ENCODE measurements at places on chromosomes 5 and 9.

GRCh38 chr5:178839319-178839704 is 20.4 kb upstream of the ZNF354B start:
- peak; percentile 1 for DNase-seq

GRCh38 chr5:68418680-68419079 is 203.1 kb downstream of the PIK3R1 start:
- DNase-seq, result no peak

- DNase-seq, result peak; percentile 80
Measured at GRCh38 chr5:109911731-109912130, 222.0 kb downstream of the MAN2A1 start.

DNA sequence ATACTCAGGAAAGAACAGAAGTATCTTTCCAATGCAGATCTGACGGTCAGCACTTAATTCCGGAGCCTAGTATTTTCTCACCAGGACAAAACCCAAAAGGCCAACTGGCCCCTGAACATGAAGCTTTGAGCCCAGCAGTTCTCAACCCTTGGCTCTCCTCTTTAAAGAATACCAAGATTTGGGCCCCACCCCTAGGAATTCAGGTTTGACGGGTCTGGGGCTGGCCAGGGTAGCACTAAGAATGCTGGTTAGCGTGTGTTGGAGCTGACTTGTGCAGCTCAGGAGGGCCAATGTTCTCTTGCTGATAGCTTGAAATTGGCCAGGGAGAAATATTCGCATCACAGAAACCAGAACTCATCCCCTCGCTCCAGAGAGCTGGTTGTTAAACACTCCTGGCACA is 88.3 kb upstream of the PTCH1 start:
- DNase-seq, result no peak

DNA sequence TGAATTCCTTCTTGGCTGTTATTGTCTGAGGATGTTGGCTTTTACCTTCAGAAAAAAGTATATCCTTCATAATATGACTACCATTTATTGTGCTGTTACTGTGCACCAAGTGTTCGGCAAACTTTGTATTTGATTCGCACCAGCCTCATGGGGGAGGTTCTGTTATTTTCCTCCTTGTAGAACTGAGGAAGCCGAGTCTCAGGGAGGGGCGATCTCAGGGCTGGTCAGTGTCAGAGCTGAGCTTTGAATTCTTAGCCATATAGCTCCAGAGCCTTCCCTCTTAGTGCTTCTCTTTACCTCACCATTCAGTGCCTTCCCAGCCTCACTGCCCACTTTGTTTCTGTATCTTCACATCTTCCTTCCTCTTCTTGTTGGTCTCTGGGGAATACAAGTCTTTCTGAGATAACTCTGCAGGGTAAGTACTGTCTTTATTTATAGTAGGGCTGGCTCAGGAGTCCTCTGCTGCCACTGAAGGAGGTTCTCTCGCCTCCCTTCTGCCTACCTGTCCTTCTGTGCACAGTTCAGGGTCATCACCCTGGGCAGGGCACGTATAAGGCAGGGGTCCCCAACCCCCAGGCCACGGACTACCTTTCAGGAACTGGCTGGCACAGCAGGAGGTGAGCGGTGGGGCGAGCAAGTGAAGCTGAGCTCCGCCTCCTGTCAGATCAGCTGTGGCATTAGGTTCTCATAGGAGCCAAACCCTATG is 48.4 kb downstream of the GALNT10 start:
- no peak for DNase-seq

DNA sequence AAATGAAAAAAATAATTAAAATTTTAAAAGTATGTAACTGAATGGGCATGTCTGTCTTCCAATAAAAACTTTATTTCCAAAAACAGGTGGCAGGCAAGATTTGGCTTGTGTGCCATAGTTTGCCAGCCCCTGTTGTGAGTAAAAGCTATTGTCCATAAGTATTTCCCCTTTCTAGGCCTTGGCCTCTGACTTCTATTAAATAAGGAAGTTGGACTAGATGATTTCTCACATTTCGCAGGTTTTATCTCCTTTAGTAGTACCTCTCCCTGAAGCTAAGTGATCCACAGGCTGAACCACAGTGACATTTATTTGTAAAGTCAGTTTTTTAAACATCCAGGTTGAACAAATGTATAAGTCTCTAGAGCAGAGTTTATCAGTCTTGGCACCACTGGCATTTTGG is 41.3 kb downstream of the RECK start:
- no peak for DNase-seq

DNA sequence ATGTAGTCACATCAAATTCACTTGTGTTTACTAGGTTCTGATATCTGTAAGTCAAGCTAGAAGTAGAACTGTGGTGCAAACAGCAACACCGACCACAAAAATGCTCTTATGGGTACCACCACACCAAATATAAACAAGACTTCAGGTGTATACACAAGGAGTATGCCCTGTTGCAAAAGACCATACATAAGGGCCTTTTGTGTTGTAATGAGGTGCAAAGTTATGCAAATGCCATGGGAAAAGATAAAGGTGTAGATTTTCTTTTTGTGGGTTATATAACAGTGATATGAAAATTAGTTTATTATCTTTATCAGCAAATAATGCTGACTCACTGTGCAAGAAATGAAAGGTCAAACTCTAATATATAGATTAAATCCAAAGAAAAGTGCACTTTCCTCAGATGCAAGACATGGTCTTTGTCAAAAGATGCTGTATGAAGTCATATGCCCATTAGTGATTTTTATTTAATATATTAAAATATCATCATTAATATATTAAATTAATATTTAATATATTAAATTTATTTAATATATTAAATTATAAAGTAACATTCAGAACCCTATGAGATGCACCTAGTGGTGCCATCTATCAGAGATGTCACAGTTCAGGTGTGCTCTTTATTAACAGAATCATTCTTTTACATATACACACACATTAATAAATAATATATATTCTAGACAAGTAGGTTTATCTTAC is 26.7 kb upstream of the ALDH1A1 start:
- DNase-seq, result no peak

- no peak for DNase-seq
Measured at GRCh38 chr9:19497276-19497675, 88.5 kb downstream of the ACER2 start.

GRCh38 chr5:178280631-178281030 is 48.0 kb upstream of the PHYKPL start:
- DNase-seq, result no peak

- DNase-seq, result peak; percentile 86
Measured at GRCh38 chr9:37284636-37285035, 137.9 kb upstream of the GRHPR start.

GRCh38 chr5:111758284-111758628 is 1.3 kb upstream of the NREP start:
- DNase-seq, result no peak
